ENCODE measurements at places on chromosomes 12 and 14.

DNA sequence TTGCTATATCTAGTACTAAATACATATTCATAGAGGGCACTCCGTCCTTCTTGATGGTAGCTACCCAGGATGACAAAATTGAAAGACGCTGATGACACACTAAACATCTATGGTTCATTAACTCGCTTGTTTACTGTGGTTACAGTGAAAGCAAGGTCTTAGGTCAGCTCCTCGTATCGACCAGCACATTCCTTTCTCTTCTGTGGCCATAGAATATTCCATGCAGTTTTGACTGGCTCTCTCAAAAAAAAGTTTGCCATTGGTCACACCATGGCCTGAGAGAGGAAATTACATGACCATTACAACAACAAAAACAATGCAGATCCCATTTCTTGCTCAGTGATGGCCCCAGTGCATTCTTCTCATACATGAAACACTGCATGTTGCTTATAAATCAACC, 411.4 kb upstream of the SOX5 start:
- no peak for DNase-seq

DNA sequence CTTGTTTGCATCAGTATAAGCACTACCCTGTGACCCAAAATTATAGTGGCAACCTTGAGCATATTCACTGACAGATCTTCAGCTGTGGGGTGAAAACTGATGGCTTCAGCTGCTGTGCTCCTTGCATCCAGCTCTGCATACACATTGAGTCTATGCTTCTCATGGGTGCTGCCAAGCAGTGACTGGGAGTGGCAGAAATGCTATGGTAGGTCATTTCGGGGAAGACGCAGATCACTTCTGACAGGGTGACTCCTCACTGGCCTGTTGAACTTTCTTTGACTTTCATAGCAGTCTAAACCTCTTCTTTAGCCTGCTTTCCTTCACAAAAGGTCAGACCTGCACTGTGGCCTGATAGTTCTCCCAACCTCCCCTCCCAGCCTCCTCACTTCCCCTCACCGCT, 5.6 kb upstream of the ALDH1L2 start:
- DNase-seq, result no peak

GRCh38 chr12:48145981-48146380, 11.3 kb downstream of the ASB8 start:
- DNase-seq, result no peak

GRCh38 chr12:27332714-27333402, at the start of gene BMAL2:
Gene BMAL2 (plus strand): TSS chr12:27332836. CDS start chr12:27333073, 237 bp downstream.
- peak; percentile 22 for DNase-seq

DNA sequence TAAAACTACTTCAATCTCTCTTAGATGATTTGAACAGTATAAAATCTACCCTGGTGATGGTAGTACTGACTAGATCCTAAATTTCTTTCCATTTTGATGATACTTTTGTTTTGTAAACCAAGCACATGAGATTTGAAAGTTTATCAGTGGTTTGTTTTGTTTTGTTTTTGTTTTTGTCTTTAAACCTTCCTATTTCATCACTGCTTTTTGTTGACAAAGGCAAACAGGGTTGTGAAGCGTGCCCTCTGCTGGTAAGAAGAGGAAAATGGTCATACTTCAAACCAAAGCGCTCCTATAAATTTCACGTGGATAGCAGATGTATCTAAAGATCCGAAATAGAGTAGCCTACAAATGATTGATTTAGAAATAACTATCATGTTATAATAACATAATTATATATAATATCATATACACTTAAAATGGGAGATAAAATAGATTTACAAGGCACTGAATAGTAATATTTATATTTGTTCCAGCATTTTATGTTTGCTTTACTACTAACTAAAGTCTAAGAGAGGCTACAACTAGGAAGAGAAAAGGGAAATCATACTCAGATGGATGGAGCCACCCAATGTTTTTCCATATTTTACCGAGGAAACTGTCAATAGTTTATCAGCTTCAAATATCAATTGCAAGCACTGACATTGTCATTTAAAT, 254.0 kb upstream of the USP15 start:
- peak; percentile 7 for DNase-seq

GRCh38 chr12:18054925-18055619, 34.9 kb downstream of the RERGL start:
- DNase-seq, result no peak

DNA sequence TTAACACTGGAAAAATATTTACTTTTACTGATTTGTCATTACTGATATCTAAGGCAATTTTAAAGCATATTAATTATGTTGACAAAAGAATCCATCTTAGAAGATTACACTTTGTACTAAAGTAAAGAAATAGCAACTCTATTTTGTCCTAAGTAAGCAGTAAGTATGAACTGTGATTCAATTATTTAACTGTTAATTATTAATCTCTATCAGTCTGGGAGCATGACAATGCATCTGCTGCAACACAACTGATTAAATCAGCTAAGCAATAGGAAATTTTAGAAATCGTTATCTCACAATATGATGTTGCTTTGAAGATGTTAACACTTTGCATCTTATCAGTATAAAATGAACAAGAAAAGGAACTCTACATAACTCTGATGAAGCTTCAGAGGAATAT, 172.3 kb downstream of the DPY19L2 start:
- no peak for DNase-seq

DNA sequence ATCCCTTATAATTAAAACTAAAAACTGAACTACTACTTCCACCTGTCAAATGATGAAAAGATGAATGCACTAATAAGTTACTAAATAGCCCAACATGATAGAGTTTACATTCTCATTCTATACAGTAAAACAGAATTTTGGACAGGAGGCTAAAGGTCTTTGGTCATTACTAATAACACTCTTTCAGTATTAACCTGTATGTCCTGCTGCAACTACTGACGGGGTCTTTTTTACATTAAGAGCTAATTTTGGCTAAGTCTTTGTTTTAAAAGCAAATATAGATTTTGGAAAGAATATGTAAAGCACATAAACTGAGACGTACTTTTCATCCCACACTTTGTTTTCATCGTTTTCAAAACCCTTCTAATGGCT, 175.4 kb upstream of the CDKN3 start:
- DNase-seq, result no peak

GRCh38 chr12:110849221-110849620, 2.4 kb downstream of the CCDC63 start:
- no peak for DNase-seq

GRCh38 chr12:78804262-78804661, 60.3 kb upstream of the SYT1 start:
- DNase-seq, result no peak

GRCh38 chr14:68781161-68782021, 11.5 kb downstream of the ZFP36L1 start:
- DNase-seq, result no peak

GRCh38 chr14:65170768-65171507, 68.6 kb upstream of the MAX start:
- DNase-seq, result no peak

Measured in HL-60 (cell line).